ENCODE measurements at places on chromosomes 3 and 15.
A peak's percentile ranks its signal among the peaks of the same experiment; 100 is the strongest.

DNA sequence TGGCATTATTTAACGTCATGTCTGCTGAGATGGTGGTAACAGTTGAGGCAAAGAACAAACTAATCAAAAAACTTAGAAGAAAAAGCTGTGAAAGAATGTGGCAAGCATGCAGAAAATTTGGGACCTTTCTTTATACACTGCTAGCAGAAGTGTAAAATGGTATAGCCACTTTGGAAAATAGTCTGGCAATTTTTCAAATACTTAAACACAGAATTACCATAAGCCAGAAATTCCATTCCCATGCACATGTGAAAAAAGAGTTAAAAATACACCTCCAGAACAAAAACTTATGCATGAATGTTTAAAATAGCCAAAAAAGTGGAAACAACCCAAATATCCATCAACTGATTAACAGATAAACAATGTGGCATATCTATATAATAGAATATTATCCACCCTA lies 613.3 kb downstream of the TBL1XR1 start:
- no peak for DNase-seq

- no peak for DNase-seq
These were observed 115.8 kb upstream of the FLNB start for GRCh38 chr3:57892423-57892822.

GRCh38 chr3:182349951-182350517 lies 443.3 kb upstream of the ATP11B start:
- no peak for DNase-seq

GRCh38 chr3:18079739-18080138 lies 337.3 kb upstream of the TBC1D5 start:
- DNase-seq, result no peak

DNA sequence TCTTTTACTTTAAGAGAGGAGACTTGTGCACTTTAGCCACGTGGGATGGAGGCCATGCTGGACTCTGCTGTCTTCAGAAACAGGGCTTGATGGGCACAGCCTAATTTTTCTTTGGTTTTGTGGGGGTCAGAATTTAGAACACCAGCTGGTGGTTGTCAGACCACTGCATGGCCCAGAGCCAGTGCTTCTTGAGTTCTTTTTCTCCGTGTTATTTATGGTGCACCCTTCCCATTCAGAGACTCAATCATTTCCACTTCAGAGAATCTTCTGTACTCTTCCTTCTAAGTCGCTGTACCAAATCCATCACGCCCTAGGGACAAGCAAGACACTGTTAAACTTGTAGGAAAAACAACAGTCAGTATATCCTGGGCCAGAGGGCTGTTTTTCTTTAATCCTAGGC lies 20.1 kb downstream of the PRR23A start:
- no peak for DNase-seq

- no peak for DNase-seq
These were observed 4.4 kb downstream of the GATA2 start for GRCh38 chr3:128488636-128488990.

DNA sequence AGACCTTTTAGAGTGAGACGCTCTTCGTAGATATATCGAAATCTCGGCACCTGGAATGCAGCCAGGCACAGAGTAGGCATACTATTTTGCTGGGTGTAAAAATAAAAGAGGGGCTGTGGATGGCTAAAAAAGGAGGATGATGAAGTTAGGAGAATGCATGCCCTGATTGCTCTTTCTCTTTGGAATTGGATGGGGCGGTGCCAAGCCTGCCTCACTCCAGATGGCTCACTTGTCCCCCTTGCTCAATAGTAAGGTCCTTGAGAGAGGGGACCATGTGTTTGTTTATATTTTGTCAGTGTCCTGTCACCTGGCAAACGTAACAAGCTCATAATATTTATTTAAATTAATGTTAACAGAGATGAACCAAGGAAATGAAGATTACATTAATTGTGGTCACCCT lies 33.0 kb downstream of the SNRK start:
- DNase-seq, result no peak

- no peak for DNase-seq
These were observed 33.5 kb downstream of the ZBTB38 start for GRCh38 chr3:141401573-141402475.

DNA sequence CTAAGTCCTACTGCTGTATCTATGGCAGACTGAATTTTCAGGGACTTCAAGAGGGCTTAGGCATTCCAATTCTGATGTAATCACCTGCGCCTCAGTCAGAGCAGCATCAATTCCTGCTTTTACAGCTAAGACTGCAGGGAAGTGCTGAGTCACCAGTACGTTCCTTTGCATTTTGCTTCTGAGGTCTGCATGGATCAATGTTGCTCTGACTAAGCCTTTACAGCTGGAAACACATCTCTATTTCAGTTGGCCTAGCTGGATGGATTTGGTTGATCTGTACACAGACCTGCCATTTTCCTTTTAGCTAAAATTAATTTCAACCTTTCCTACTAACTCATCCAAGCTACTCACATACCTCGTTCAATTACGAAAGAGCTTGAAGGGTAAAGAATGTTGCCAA lies 51.3 kb downstream of the ETV5 start:
- DNase-seq, result no peak

- no peak for DNase-seq
These were observed 674 bp upstream of the MECOM start for GRCh38 chr3:169663951-169664820.

GRCh38 chr3:72279068-72279604 lies 494.2 kb upstream of the PROK2 start:
- DNase-seq, result no peak

DNA sequence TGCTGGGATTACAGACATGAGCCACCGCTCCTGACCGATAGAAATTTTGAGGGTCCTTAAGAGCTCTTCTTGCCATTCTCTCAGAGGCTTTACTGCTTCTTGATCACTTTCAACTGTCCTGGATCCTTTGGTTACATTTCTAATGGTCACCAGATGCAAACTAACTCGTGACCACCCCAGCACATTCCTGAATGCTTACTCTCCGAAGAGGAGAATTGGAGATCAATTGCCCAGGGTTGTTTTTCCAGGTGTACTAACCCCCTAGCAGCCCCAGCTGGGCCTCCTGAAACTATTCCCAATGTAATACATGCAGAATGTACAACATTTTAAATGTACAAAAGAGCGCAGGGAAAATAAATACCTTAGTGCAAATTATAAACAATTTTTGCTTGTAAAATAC lies 65.1 kb upstream of the TBL1XR1 start:
- no peak for DNase-seq

DNA sequence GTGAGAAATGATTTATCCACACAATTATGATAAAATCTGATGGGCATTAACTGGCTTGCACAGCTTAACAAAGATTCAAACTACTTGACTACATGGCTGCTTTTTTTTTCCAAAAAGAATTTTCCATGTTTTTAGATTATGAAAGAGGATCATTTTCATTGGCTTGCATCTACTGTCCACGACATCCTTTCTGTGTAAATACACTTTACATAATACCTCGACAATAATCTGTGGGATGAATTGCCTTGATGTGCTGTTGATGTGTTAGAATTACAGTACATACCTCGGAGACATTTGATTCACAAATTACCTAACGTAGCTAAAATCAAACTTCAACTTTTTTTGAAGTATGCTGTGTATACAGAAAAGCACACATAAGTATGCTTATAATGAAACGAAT lies 104.4 kb downstream of the PPP2R3A start:
- DNase-seq, result no peak

- DNase-seq, result no peak
These were observed 384 bp downstream of the KNL1 start for GRCh38 chr15:40594429-40594836.

DNA sequence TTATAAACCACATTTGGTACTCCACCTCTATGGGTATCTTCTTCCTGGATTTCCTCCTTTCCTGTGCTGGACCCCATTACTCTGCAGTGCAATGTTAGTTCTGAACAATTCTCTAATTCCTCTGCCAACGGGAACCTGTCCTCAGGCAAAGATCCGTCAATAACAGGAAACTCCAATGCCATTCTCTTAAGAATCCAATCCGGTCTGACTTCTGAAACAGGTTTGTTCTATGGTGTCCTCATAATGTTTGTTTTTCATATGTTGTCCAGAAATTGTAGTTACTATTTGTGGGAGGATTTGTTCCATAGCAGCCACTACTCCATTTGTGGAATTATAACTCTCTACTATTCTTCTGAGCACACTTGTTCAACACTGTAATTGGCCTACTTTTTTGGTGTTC lies 112.7 kb downstream of the TBL1XR1 start:
- DNase-seq, result no peak

DNA sequence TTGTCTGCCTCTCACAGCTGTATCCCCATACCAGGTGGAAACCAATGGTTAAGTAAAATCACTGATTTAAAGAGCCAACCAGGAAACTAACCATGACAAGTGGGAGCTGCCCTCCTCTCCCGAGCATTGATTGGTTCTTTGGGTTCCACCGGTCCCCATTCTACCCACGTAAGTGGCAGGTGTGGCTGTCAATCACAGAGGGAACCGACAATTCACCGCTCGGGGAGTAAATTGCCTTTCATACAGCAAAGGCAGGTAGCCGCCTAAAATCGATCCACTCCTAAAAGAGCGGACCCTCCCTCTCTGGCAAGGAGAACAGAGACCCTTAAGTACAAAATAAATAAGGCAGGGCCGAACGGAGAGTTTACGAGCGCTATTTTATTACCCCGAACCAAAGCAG lies 1.2 kb downstream of the ERC2 start:
- DNase-seq, result peak; percentile 16

DNA sequence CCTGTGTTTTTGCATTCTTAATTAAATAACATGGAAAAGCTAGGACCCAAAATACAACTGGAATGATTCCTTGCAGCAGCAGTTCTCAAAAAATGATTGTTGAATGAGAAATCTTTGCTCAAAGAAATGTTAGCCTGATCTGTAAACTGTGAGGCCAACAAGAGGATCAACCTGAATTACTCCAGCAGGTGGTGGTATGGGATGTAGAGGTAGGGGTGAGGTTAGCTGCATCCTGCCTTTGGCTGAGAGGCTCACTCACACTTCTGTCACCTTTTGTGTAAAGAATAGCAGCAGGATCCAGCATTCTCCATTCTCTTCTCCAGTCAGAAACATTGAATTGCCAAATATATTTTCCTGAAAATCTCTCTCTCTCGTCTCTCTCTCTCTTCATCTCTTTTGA lies 26.5 kb upstream of the FAM98B start:
- no peak for DNase-seq

DNA sequence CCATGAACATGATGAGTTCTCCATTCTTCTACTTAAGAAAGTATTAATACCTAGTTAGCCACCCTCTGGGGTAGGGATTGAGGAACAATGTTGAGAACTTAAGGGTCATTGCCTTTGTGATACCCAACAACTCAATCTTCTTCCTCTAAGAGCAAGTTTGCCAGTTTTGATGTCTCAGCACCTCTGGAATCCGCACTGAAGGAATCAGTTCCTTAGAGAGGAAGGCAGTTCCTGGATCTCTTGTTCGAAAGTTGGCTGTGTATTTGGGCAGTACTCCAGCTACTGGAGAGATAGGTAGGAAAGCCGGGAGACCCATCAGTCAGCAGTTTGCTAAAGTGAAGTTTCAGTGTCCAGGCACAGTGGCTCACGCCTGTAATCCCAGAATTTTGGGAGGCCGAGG lies 35.6 kb upstream of the MTHFS start:
- no peak for DNase-seq

- DNase-seq, result no peak
These were observed 5.8 kb upstream of the OXTR start for GRCh38 chr3:8775181-8775580.

DNA sequence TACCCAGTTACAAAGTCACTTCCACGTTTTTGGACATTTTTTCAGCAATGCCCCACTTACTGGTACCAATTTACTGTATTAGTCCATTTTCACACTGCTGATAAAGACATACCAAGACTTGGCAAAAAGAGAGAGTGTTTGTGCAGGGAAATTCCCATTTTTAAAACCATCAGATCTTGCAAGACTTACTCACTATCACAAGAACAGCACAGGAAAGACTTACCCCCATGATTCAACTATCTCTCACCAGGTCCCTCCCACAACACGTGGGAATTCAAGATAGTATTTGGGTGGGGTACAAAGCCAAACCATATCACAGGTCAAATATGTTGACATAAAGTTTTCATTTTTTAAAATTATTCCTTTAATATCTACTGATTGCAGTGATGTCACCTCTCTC lies 16.2 kb upstream of the ABI3BP start:
- DNase-seq, result no peak

- DNase-seq, result no peak
These were observed 4.7 kb downstream of the CTXND1 start for GRCh38 chr15:80247320-80247719.

DNA sequence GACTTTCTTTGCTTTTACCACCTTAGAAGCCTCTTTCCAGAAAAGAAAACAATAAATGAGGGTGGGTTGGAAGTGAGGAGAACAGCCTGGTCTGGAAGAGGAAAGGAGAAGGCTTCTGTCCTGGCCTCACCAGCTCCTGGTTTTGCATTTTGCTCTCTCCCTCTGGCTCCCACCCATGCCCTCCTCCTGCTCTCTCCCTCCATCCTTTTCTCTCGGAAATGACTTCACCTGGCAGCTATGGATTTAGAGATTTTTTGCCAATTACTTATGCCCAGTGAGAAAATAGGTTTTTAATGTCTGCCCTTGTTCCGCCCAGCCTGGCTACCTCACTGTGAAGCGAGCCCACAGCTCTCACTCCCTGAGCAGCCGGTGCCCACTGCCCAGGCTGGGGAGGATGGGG lies 77.9 kb upstream of the NTRK3 start:
- no peak for DNase-seq

DNA sequence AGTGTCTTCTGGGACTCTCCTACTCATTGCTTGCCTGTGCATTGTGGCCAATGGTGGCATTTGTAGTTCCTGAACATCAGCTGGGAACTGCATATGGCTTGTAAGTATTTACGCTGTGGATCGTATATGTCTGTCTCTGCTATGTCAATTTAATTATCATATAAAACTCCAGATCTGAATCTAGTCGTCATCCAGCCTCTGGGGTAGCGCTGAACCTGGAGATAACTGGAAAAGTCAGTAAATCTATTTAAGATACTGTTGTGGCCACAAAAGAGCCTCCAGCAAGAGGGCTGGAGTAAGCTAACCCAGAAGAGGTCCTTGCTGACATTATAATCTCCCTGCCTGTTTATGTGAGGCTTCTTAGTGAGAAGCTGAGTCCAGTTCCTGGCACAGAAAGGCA lies 21.6 kb downstream of the MFSD1 start:
- no peak for DNase-seq

DNA sequence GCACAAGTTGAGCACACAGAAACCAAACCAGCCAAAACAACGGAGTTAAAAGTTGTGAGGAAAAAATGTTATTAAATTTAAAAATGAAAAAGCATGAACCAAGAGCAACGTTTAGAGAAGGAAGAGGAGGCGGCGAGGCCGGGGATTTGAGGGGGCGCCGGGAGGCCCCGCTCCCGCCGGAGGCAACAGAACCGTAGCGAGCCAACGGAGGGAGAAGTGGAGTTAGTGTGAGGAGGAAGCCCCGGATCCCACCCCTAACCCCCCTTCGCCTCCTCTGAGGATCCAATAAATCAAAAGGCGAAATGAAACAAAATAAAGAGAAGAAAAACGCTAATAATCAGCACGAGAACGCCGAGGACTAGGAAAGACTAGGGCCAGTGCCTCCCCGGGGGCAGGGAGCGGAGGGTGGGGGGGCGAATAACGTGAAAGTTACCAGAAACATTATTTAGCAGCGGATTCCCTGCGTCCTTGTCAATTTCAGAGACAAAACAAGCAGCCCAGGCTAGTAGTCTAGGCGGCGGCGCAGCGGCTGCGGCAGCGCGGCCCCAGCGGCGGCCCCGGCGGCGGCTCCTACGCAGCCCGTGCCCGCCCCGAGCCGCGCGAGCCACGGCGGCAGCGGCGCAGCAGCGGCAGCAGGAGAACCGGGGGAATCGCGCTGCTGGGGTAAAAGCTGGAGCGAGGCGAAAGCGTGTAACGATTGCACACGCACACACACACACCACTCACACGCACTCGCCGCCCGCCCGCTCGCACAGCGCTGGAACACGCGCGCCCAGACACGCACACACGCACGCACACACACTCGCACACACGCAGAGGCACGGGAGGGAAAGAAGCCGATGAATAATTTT lies 1.7 kb downstream of the MEIS2 start:
- no peak for DNase-seq

All from cortex of kidney (tissue), 1 donor.